ENCODE measurements at places on chromosomes 12 and 14.

- no peak for DNase-seq
These were observed 144.4 kb upstream of the ATXN7L3B start for GRCh38 chr12:74393272-74393671.

- peak; percentile 4 for DNase-seq
These were observed 857 bp downstream of the ETNK1 start for GRCh38 chr12:22625762-22626294.

- DNase-seq: no peak
These were observed 60.3 kb downstream of the RIN3 start for GRCh38 chr14:92573761-92574498.

DNA sequence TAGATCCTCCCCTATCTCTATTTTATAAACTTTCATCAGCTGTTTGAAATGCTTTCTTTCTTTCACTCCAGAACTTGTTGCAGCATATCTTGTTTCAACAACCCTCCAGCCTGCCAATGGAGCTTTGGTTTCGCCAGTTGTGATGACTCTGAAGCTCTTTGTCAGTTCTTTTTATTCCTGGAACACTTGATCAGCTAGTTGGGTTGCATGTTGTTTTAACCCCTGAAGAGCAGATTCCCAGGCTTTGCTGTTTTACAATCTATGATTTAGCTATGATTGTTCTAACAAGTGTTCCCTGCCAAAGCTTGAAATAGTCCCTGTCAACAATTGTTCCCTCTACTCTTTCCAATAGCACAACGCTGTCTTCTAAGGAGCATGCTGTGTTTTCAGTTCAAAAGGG is 50.6 kb upstream of the FUT8 start:
- no peak for DNase-seq

GRCh38 chr12:119181944-119182343 is 3.2 kb downstream of the HSPB8 start:
- no peak for DNase-seq

DNA sequence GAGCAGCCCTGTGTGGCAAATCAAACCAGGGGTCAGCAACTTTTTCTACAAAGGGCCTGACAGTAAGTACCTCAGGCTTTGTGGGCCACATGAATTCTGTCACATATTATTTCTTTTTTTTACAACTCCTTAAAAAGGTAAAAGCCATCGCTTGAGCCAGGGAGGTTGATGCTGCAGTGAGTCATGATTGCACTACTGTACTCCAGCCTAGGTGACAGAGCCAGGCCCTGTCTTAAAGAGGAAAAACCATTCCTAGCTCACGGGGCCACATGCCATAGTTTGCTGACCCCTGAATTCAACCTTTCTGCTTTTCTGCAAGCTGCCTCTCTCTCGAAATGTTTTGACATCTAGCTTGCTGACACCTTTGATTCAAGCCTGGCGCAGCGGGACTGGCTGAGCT is 55.1 kb upstream of the CORO1C start:
- DNase-seq: no peak

DNA sequence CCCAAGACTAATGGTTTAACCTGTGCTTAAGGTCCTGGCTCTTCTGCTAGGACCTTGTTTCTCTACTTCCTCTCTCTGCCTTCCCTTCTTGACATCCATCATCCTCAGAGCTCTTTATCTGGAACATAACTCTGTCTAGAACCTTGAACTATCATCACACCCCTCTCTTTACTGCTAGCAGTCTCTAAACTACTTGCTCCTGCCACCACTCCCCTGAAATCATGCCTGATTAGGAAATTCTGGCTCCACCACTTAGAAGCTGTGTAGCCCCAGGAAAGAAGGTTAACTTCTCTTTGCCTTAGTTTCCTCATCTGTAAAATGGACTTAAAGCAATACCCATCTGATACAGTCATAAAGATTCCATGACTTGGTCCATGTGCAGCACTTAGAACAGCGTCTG is 9.1 kb downstream of the SLC38A1 start:
- DNase-seq: no peak

GRCh38 chr12:47034661-47035060 is 44.8 kb upstream of the PCED1B start:
- DNase-seq: no peak

DNA sequence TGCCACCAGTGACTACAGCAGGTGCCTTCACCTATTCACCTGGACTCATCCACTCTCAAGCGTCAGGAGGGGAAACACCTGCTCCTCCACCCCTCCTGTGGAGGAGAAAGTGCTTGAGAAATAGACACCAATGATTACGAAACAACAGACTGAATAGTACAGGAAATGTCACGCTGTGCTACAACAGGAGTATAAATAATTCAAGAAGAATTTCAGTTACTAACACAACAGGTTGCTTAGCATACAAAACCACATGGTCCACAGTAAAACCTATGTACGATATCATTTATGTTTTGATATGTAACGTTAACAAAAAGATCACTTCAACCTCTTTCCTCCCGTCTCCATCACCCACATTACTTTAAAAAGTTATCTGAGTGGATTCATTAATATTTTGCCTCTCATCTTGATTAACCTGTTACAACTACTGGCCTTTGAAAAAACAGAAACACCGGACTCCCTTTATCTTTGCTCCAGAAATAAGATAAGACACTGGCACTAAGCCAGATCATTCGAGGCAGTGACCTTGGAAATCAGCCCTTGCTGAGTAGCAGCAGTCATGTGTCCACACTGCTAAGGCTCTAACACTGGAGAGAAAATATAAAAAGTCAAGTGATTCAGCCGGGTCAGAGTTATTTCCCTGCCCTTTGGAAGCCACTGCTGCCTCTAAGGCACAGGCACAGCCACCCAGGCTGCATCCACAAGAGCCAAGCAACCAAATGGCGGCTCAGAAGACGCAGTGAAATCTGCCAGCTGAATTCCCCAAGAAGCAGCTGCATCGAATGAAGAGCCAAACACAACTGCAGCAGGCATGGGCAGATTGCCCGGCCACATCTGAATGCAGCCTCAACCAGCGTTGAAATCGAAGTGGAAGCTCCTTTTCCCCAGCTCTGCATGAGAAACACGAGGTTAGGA is 40.9 kb downstream of the NT5DC3 start:
- no peak for DNase-seq

DNA sequence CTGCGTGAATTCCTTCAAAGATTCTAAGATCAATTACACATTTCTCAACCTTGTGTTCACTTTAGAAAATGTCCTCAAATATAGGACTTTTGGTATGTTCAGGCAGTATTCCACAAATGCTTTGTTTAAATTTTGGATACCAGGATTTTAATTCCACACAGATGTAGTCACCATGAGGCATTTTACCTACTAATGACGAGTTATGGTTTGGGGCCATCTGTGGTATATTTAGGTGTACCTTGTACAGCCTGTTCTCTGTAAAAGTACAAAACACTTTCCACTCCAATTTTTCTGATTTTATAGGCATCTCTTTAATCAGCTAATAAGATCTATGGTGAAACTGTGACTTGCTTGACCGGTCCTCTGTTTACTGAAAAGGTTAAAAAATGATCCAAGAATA is 275.7 kb upstream of the PRICKLE1 start:
- no peak for DNase-seq

GRCh38 chr12:14928931-14929330 is 9.4 kb downstream of the ERP27 start:
- no peak for DNase-seq

DNA sequence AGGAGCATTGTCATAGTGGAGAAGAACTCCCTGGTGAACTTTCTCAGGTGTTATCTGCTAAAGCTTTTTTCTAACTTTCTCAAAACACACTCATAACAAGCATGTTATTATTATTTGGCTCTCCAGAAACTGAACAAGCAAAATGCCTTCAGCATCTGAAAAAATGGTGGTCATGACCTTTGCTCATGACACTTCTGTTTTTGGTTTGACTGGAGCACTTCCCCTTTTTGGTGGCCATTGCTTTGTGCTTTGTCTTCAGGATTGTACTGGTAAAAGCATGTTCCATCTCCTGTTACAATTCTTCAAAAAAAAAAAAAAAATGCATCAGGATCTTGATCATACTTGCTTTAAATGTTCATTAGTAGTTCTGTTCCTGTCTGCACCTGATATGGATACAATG is 1241.6 kb upstream of the USP15 start:
- no peak for DNase-seq

DNA sequence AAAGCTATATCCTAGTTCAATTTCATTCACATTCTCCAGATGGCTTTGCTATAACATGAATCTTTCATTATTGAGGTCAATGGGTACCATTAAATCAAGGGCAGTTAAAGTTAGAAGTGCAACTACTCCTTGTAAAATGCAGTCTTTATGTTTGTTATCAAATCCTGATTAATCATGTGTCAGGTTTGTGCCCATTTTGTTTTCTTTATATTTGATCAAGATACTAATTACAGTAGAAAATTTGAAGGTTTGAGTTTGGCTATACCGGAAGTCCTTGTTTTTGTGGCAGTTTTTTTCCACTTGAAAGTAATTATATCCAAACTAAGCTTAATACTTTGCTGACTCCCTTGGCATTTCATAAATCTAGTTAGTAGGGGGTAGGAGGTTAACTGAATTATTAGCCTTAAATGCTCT is 513.0 kb downstream of the DIO2 start:
- no peak for DNase-seq

DNA sequence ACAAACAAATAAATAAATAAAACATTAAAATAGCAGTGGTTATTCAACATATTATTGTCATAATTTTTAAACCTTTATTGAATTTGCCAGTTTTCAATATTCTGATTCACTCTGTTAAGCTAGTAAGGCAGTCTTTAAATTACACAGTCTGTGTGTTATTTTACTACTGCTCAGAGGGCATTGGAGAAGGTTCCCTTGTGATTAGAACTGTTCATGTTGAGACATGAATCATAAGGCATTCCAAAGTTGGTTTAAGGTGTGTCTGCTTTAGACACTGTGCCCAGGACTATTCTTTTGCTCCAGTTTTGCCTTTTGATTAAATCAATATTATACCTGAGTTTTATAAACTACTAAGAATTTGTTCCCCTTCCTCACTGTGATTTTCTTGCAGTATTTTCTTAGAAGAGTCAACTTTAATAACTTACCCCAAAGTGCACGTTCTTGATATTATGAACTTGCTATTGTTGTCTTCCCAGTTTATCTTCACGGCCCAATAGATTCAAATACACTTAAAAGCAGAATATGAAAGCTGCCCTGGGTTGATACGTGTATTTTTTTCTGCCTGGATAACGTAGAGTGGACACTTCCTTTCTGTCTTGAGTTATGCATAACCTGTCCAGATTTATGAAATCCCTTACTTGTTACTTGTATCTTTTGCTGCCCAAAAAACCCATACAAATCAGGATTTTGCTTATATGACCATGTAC is 105.3 kb upstream of the BCAT1 start:
- DNase-seq: no peak

DNA sequence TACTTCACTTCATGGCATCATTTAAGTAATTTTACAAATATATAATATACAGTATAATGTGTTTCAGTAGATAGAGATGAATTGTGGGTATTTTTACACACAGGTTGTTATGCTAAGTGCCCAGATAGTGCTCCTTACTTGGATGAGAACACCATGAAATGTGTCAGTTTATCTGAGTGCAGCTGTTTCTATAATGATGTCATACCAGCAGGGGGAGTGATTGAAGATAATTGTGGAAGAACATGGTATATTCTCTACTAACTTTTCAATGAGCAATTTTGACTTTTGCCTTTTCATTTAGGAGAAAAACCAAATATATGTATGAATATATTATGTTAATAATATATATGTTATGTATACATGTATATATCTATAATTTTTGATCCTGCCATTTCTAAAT is 221.6 kb downstream of the LRRK2 start:
- DNase-seq: no peak

DNA sequence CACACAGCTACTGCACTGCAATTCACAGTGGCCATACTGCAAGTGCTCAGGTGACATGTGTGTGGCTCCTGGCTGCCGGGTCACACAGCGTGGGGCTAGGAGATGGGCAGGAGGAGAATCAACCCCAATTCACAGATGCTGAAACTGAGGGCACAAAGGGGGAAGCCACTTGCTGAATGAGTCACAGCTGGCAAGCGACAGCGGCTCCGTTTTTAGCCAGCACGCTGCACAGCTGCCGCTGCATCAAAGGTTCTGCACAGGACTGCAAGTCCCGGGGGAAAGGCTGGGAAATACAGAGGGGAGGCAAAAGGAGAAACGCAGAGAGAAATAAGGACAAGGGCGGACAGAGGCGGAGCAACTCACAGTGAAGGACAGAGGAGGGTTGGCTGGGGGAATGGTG is 57.9 kb downstream of the KDM2B start:
- DNase-seq: no peak

DNA sequence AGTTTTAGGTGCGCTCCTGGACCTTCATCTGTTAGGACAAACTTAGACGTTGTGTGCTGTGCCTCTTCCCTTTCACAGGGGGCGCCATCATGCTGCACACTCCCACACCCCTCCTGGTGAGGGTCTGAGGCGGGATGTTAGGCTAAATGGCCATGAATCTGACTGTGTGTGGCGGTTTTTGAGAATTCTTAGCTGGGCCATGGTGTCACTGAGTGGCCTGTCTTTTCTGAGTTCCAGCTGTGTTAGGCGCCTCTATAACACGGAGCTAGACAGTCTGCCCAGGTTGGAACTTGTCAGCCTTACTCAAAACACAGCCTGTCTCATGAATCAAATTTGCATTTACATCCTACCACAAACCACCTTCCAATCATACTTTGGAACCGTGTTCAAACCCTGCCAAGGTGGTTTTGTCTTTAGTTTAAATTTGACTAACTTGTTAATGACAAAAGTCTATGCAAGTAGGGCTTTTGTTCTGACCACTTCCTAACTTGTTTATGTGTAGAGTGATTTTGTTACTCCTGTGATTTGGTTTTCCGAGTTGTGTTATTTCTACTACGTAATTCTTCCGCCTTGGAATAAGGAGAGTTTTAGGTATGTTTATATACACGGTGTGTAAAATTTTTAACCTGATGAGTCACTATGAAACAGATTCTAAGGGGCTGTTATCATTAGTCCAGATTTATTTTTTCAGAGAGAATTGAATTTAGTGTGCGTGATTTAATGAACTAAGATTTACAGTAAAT is 19.6 kb downstream of the ACVR1B start:
- DNase-seq: peak; percentile 48

DNA sequence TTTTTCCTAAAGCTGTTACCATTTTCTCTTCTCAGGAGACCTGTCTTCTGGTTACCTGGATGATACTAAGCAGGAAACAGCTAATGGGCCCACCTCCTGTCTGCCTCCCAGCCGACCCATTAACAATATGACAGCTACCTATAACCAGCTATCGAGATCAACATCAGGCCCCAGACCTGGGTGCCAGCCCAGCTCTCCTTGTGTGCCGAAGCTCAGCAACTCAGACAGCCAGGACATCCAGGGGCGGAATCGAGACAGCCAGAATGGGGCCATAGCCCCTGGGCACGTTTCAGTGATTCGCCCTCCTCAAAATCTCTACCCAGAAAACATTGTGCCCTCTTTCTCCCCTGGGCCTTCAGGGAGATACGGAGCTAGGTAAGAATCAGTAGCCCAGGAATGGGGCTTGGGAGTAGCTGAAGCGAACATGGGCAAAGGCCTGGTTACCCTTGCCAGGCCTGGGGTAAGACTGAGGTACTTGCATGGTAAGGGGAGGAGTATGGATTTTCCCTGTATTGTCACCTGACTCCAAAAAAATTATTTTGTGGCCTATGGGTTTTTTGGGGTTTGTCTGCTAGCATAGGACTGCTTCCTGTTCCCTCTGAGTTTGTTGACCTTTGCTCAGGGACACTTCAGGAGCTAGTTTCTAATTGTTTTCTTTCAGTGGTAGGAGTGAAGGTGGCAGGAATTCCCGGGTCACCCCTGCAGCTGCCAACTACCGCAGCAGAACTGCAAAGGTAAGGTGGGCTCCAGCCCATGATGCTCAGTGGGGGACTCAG is 26.6 kb downstream of the TRAFD1 start:
- DNase-seq: no peak

GRCh38 chr12:11801643-11802042 is 152.2 kb downstream of the ETV6 start:
- no peak for DNase-seq

- no peak for DNase-seq
These were observed 339.0 kb downstream of the KCNH5 start for GRCh38 chr14:62706217-62706616.
